ENCODE measurements at places on chromosomes 12 and 14.

- no peak for DNase-seq
Observed at GRCh38 chr12:1565172-1565571, 29.2 kb downstream of the FBXL14 start.

DNA sequence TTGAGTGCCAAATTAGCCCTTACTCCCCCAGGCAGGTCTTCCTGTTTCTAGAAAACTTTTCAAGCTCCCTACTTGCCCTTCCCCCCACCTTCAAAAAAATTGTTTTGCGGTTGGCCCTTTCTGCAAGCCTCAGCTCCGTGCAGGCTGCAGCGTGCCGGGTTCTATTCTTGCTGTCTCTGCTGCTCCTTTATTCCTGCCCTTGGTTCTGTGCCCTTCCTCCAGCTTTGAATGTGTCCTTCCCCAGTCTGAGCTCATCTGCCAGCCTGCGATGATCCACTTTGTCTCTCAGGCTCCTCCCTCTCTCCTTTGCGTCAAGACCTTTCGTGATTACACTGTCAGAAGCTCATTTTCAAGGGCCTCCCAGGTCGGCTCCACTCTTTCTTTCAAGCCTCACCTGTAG is 98.6 kb downstream of the IRF2BPL start:
- no peak for DNase-seq

DNA sequence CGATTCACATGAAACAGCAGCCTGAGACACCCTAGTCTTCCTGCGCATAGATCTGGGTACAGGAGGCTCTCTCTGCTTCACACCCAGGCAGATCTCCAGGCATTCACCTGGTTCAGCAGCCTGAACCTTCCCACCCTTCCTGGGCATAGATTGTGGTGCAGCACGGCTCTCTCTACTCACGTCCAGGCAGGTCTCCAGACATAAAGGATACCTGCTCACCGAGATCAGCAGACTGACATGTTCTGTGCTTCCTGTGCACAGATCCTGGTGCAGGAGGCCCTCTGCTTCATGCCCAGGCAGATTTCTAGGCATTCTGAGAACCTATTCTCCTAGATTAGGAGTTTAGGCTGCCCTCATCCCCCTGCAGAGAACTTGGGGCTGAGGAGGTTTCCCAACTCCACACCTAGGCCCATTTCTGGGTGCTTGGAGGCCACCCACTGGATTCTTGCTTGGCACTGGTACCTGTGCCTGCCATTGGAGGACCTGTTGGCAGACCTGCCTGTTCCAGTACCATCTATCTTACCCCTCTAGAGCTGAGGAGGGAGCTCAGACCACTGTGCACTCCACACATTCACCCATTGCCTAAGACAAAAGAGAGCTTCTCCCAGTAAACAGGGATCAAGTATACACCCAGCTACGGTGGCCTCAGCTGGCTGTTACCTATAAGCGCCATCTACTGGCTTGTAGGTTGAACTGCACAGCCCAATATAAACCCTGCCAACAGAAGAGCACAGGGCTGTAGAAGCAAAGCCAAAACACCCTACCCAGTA is 28.0 kb upstream of the GARIN6 start:
- peak; percentile 15 for DNase-seq

DNA sequence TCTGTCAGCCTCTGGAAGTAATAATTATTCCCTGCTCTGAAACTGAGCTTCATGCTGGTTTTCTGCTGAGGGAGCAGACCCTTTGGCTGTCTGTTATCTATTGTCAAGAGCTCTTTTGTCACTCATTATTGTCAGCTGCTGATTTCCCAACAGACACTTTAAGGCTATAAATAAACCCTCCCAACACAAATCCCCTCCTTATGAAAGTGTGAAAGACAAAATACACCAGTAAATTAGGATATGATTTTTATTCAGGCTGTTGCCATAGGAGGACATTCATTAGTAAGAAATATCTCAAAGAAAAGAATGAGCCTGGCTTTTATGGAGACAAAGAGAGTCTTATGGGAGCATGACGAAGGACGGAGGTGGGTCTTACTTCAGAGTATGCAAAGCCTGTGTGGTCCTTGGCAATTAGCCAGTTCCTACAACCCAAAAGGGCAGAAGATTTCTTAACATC is 180.8 kb downstream of the CRADD start:
- DNase-seq, result no peak

DNA sequence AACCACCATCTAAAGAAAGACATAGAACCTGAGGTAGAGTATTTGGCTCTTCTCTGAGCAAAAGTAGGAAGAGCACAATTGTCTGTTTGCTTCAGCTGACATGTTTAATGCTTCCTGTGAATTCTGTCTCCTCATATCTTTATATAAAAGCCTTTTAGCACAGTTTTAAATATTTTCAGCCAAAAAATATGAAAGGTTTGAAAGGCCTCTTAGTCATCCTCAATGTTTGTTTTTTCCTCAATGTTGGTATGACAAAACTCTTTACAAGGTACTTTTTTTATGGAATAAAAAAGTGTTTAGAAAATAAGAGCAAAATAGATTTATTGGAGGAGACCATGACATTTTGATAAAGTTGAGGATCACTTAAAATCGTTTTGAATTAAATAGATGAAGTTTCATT is 360.9 kb downstream of the NAV3 start:
- DNase-seq, result no peak

- DNase-seq, result no peak
Observed at GRCh38 chr12:85821759-85822158, 14.4 kb downstream of the RASSF9 start.

- no peak for DNase-seq
Observed at GRCh38 chr14:33515441-33515840, 435.4 kb downstream of the EGLN3 start.

DNA sequence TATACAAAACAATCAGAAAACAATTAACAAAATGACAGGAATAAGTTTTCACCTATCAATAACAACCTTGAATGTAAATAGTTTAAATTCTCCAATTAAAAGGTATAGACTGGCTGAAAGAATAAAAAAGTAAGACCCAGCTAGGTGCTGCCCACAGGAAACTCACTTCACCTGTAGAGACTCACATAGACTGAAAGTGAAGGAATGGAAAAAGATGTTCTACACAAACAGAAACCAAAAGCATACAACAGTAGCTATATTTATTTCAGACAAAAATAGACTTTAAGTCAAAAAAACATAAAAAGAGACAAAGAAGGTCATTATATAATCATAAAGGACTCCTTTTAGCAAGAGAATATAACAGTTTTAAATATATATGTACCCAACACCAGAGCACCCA is 152.4 kb upstream of the PWP1 start:
- DNase-seq, result no peak

DNA sequence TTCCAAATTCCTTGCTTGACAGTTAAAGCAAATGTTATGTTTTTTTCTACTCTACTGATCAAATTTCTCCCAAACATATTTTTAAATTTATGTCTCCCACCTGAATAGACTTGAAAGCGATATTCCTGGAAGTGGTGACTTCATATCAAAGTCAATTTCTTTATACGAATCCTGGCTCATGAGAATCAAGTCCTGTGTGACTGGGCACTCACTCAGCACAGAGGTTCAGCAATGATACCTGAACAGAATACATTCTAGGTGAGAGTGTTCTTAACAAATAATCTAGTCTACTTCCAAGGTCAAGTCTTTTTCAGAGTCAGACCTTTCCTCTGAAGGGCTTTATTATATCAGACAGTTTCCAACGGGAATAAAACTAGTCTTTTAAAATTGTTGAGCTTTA is 1070.6 kb downstream of the TRHDE start:
- no peak for DNase-seq

- DNase-seq, result peak; percentile 24
Observed at GRCh38 chr14:41280745-41281144, 325.9 kb upstream of the LRFN5 start.

GRCh38 chr14:105118646-105119407 is 49.7 kb downstream of the JAG2 start:
- no peak for DNase-seq

GRCh38 chr12:63045020-63045860 is 105.8 kb downstream of the AVPR1A start:
- no peak for DNase-seq

DNA sequence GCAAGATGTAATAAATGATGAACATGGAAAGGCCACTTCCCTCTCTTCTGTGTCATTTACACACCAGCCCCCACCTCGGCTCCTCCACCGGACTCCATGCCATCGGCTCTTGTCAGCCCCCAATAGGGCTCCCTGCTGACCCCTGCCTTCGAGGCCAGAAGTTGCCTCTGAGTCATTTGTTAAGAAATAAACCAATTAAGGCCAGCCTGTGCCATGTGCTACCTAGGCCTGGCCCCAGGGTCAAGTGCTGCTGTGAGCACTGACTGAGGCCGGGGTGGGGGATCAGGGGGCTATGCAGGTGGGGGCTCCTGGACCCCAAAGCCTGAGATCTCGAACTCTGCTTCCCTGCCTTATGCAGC is 53.2 kb downstream of the TESC start:
- no peak for DNase-seq

- DNase-seq, result no peak
Observed at GRCh38 chr12:53330671-53331070, 5.5 kb downstream of the SP7 start.

DNA sequence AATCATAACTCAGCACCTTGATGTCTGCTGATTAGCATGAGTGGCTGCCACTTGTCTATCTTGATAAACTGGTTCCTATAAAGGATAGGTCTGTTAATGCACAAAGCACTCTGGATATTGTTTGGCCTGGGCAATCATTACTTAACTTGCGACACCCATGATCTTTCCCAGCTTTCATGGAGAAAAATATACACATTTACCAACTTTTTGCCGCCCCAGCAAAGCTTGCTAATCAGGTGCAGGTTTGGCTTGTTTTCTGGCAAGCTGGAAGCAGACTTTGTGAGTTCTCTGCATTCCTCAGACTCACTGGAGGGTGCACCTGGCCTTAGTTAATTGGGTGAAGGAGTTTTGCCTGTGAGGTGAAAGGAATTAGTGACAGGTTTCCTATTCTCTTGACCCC is 1126.4 kb upstream of the FLRT2 start:
- DNase-seq, result no peak

- no peak for DNase-seq
Observed at GRCh38 chr12:115430636-115431035, 746.7 kb upstream of the TBX3 start.

DNA sequence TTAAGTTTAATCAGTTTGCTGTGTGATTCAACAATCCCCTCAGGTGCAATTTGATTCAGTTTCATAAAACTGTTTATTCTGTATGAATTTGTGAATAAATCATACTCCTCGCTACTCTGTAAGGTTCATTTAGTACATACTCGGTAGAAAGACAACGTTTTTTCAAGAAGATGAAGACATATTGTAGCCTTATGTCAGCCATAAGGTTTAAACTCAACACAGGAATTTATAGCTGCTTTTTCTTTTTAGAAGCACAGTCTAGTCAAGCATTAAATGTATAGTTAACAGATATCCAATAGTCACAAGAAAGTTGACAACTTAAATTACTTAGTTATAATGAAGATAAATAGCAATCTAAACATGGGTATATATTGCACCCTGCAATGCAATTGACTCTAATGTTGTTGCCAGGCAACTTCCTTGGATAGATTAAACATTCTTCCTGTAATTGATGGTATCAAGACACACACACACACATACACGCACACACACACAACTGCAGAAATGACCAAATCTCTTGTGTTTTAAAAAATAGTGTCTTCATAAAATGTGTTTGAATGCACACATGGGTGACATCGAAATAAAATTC is 151.5 kb upstream of the MGAT4C start:
- DNase-seq, result no peak

- no peak for DNase-seq
Observed at GRCh38 chr14:81562818-81563217, 29.2 kb upstream of the SEL1L start.

- no peak for DNase-seq
Observed at GRCh38 chr12:15932327-15932726, 21.2 kb downstream of the DERA start.

- no peak for DNase-seq
Observed at GRCh38 chr12:28313631-28314030, 123.4 kb downstream of the CCDC91 start.

- no peak for DNase-seq
Observed at GRCh38 chr12:43579206-43579605, 27.2 kb upstream of the ADAMTS20 start.

GRCh38 chr14:59276235-59276634 is 87.8 kb downstream of the DAAM1 start:
- DNase-seq, result no peak

- DNase-seq, result no peak
Observed at GRCh38 chr14:97250931-97251330, 453.7 kb downstream of the VRK1 start.

DNA sequence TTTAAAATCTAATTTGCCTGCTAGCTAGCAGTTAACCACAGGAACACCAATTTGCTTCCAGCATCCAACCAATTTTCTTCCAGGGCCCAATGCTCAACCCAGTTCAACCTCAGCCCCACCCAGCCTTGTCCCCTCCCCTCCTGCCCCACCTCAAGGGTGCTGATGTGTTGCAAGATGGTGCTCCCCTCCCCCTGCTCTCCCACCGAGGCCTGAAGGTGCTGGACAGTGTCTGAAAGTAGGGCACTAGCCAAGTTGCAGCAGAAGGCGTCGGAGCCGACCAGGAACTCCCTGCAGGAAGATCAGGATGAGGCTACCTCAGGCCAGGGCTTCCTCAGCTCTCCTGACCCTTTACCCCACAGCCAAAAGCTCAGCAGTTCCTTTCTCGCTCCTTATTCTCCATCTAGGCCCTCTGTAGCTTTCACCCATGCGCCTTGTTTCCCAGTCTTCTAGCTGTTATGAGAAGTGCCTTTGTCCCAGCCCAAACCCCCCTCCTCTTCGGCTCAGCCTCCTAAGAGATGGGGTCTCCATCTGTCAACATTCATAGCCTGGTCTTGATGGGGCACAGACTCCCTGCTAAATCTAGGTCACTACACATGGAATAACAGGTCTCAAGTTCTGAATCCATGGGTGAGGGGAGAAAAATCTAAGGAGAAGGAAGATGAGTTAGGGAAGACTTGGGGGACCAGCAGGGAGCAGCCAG is 3.6 kb downstream of the STAT6 start:
- DNase-seq, result no peak

- no peak for DNase-seq
Observed at GRCh38 chr12:115451151-115451779, 767.3 kb upstream of the TBX3 start.
